ENCODE measurements at places on chromosomes 2 and 18. TPM values are rescaled to one million over a fixed set of nuclear protein-coding genes. Genes with fewer than 3 reads are reported as not detected.

Gene IL36B
- 0.14 TPM for polyA plus RNA-seq

Gene LIPG
- polyA plus RNA-seq = 200 TPM

GRCh38 chr2:158414538-158414937, 42.0 kb downstream of the CCDC148 start:
- H3K4me3 ChIP-seq = no peak overlapping the region
- DNase-seq = no peak
- H3K27me3 ChIP-seq = no peaks in the 10 kb centered on the region
- H3K4me1 ChIP-seq = no peaks in the 10 kb centered on the region

Gene CASP10
- polyA plus RNA-seq = 6.6 TPM

DNA sequence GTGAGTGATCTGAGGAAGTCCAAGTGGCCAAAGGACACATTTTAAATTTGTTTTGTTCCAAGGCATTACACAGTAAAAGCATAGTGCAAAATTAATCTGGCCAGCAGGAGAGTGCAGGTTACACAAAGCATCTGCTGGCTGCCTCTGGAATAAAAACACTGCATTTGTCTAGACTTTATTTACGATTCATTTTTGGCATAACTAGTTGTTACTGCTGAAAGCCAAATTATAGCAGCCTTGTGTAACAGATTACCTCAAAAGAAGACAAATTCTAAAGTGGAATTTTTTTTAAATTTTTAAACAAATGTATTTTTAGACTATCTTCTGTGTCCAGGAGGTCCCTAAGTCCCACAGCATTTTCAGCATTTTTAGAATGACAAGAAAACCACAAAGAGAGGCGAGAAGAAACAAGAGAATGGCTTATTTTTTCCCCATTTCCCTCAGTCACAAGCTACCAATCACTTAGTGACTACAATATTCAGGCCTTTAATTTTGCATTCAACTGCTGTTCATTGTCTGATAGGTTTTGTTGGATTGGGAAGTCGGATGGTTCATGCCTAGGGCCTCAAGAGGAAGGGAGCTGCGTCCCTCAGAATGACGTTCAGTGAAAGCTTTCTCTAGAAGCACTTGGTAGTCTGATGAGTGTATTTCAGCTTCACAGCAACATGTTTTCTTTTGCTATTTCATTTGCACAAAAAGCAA, 46.0 kb downstream of the TMEFF2 start:
- H3K27ac ChIP-seq = no peak overlapping the region
- peaks cover 9% of the 10 kb centered on the region for H3K4me1 ChIP-seq
- H3K36me3 ChIP-seq = no peaks in the 10 kb centered on the region
- no peak overlapping the region for H3K4me3 ChIP-seq
- H3K27me3 ChIP-seq = no peaks in the 10 kb centered on the region

Gene CHRNG
- polyA plus RNA-seq = not detected

- H3K4me3 ChIP-seq = no peak overlapping the region
- no peaks in the 10 kb centered on the region for H3K27me3 ChIP-seq
- H3K27ac ChIP-seq = no peak overlapping the region
- no peak for DNase-seq
- no peaks in the 10 kb centered on the region for H3K4me1 ChIP-seq
Observed at GRCh38 chr18:12679183-12679786, 21.4 kb upstream of the SPIRE1 start.

- no peaks in the 10 kb centered on the region for H3K36me3 ChIP-seq
- H3K4me3 ChIP-seq = no peak overlapping the region
- H3K27ac ChIP-seq = no peak overlapping the region
- H3K4me1 ChIP-seq = peaks cover 4% of the 10 kb centered on the region
Observed at GRCh38 chr2:31327505-31327904, 87.0 kb downstream of the XDH start.

Gene B4GALT6
- polyA plus RNA-seq = 2.3 TPM

DNA sequence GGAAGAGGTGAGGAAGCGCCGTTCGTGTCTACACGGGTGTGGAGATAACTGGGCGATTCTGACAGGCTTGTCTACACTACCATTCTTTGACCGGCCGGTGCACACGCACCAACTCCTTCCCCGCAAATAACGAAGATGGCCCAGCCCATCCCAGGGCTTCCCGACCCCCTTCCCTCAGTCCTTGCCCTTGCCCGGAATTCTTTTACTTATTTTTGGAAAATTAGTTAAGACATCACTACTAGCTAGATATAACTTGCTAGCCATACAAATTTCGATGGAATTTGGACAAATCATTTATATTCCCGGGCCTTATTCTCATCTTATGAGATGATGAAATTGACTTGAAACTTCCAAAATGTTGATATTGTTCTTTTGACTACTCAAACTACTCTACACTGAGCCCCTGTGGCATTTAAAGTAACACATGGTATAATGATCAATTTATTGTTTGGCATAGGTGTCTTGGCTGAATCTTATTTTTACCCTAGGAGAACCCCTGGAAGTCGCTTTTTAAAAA, 1.3 kb downstream of the ERICH2 start:
- no peaks in the 10 kb centered on the region for H3K27me3 ChIP-seq
- no peak for DNase-seq
- peak overlapping the region; percentile 85 for H3K4me3 ChIP-seq
- H3K36me3 ChIP-seq = no peaks in the 10 kb centered on the region
- H3K27ac ChIP-seq = peak overlapping the region; percentile 40
- H3K4me1 ChIP-seq = peaks cover 10% of the 10 kb centered on the region

GRCh38 chr2:232655392-232655791, 22.0 kb downstream of the EFHD1 start:
- DNase-seq = no peak
- H3K27me3 ChIP-seq = no peaks in the 10 kb centered on the region
- H3K4me1 ChIP-seq = no peaks in the 10 kb centered on the region

DNA sequence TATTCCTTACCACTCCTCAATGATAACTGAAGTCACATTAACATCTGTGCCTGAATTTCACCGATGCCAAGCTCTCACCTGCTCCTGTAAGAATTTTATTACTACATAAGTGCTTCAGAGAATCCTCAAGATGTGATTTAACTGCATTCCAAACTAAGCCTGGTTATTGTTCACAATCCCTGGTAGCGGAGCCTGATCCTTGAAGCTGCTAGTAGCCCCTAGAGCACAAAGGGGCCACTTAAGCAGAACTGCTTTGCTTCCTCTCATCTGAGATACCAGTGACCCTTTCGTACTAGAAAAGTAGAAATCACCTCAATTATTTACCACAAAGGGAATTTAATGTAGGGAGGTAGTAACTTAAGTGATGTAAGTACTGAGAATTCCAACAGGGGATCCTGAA, 529.6 kb downstream of the CPS1 start:
- no peak for DNase-seq
- no peak overlapping the region for H3K4me3 ChIP-seq
- H3K36me3 ChIP-seq = no peaks in the 10 kb centered on the region
- H3K27ac ChIP-seq = no peak overlapping the region

GRCh38 chr2:142040556-142040955, 90.3 kb downstream of the LRP1B start:
- no peaks in the 10 kb centered on the region for H3K36me3 ChIP-seq
- H3K4me1 ChIP-seq = peaks cover 4% of the 10 kb centered on the region
- no peak overlapping the region for H3K4me3 ChIP-seq
- H3K27ac ChIP-seq = no peak overlapping the region

Measured in keratinocyte (primary cell).